ENCODE measurements at places on chromosomes 1 and 21. TPM values are rescaled to one million over a fixed set of nuclear protein-coding genes. Genes with fewer than 3 reads are reported as not detected.

Gene FCRL6
- not detected for total RNA-seq

DNA sequence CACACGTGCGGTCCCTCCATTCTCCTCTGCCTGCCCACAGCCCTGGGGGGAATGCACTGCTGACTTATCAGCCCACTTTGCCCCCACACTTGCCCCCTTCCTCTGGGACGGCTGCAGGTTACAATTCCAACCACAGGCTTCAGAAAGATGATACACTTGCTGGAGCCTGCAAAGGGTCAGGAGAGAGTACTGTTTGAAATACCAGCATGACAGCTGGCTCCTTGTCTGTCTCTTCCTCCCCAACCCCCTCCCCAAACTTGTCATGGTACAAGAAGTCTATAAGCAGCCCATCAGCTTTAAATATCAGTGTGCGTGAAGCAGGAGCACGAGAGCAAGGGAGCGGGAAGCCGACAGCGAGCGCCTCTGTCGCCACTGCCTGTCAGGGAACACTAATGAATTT, 62.4 kb downstream of the ERI3 start:
- DNase-seq = no peak

Gene JMJD4
- 13.4 TPM for total RNA-seq

DNA sequence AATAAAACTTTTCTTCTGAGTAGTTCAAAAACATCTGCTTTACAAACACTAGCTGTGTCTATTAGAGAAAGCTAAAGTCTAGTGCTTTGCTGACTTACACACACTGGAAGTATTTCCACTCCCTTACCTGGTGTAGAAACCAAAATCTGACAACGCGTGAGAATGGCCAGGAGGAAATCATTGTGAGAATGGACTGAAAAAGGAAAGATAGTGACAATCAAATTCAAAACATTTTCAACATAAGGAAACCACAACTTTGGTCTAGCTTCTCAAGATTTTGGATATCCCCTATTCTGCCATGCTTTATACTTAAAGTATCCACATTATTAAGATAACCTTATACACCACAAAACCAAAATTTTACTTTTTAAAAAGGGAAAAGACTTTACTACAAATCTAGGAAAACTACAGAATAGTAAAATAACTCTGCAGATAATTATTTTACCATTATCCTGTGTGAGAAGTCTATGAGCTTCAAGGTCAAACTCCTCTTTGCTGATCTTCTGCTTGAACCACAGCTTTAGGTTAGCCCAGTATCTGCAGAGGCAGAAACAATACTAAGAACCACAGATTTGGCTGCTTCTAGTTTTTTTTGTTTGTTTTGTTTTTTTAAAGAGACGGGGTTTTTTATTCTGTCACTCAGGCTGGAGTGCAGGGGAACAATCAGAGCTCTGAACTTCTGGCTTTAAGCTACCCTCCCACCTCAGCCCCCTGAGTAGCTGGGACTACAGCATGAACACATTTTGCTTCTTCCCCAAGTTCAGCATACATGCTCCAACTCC, 6.6 kb downstream of the TADA1 start:
- DNase-seq = no peak

Gene PNRC2
- 113 TPM for total RNA-seq

DNA sequence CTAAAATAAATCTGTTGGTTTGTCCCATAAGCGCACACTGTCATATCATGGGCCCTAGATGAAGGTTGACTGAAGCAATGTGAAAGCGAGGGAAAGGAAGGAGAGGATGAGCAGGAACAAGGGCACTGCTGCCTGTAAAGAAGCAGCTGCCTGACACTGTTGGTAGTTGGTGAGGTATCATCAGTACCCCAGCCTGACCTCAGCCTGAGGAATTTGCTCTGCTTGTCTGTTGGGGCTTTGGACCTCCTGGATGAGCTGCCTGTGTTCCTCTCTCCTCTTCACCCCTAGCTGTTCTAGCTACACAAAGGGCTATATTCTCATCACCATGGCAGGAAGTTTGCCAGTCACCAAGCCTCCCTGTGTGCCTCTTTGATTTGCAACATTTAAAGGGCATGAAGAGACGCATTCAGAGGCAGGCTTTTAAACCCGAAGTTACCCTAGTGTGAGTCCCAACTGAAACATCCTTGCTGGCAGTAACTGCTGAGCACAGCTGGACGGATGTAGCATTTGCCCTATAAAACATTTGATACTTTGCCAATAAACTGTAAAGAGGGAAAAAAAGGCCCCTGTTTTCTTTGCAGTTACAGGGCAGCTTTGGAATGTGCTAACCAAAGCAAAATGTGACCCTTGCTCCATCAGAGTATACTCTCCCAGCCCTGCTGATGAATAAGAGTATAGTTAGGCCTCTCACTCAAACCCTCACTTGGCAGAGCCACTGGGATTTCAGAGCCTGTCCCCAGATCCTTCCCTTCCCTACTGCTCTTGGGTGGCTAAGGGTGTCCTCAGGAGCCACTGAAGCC, 22.2 kb upstream of the SPATA6 start:
- no peak for DNase-seq

Gene TOR1AIP1
- 31.0 TPM for total RNA-seq

DNA sequence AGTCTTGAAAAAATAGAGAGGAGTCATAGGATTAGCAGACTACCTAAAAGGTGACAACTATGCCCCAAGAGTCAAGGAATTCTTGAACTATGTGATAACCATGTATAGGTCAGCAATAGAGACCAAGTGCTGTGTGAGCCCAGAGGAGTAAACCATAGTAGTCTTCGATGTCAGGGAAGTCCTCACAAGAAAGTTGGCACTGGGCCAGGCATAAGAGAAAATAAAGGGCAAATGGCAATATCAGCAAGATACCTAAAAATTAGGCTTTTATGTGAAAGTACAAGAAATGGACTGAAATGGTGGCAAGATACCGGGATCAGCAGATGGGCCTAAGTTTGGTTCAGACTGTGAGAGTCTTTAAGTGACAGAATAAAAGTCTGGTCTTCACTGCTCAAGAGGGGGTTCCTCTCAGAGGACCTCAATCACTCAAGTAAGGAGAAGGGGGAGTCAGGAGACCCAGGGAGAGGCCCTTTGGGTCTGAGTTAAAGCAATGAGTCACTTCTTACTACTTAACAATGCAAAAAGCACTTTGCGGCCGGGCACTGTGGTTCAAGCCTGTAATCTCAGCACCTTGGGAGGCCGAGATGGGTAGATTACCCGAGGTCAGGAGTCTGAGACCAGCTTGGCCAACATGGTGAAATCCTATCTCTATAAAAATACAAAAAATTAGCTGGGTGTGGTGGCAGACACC, 95.0 kb downstream of the TEX35 start:
- no peak for DNase-seq

Gene HPCA
- total RNA-seq = not detected

DNA sequence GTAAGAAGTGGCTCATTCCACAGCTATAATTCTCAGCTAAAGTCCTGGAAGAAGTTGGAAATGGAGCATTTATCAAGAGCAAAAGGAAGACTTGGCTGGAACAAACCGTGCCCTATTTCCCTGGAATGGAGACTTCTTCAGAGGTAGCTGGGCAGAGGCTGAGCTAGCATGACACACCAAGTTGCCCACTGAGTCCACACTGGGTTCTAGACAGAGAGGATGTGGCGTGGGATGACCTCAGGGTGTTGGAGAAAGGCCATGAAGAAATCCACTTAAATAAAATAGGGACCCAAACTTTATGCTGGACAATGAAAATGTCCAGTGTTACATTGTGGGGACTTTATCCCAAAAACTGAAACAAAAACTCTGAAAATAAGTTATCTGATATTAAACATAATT, 116.2 kb downstream of the KCNJ6 start:
- no peak for DNase-seq

GRCh38 chr1:97824624-97825023, 96.2 kb downstream of the DPYD start:
- DNase-seq = no peak

DNA sequence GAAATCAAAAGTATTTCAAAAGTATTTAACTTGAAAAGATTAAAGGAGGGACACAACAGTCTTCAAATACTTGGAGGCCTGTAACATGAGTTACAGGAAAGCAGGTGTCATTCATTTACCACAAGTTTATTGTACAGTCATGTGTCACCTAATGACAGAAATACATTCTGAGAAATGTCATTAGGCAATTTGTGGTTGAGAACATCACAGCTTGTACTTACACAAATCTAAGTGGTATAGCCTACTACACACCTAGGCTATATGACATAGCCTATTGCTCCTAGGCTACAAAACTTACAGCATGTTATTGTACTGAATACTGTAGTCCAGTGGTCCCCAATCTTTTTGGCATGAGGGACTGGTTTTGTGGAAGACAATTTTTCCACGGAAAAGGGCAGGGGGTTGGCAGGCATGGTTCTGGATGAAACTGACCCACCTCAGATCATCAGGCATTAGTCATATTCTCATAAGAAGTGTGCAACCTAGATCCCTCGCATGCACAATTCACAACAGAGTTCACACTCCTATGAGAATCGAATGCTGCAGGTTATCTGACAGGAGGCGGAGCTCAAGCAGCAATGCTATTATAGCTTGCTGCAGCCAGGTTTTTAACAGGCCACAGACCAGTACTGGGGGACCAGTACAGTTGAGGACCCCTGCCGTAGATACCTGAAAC, 25.0 kb upstream of the PHTF1 start:
- DNase-seq = no peak

- DNase-seq = peak; percentile 62
Observed at GRCh38 chr1:31714442-31715086, 10.7 kb upstream of the COL16A1 start.

- no peak for DNase-seq
Observed at GRCh38 chr1:235018161-235018560, 110.5 kb downstream of the TOMM20 start.

GRCh38 chr1:198678901-198679329, 40.1 kb downstream of the PTPRC start:
- no peak for DNase-seq

Gene UBE2U
- not detected for total RNA-seq

DNA sequence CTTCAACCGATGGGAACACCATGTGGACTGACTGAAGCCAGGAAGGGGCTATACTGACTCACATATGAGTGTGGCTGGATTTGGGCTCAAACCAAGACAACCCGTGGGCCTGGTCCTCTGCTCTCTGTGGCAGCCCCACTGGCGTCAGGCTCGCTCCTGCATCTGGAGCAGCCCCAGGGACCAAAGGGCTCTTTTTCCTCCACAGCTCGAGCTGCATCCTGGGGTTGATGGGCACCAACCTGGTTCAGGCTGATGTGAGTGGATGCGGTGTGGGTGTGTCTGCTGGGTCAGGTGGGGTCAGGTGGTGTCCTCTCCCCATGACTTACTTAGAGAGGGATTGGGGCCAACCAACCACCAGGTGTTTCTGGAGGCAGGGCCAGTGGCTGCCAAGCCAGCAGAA, 303.0 kb upstream of the AJAP1 start:
- DNase-seq = no peak

Gene ZNF670
- 9.7 TPM for total RNA-seq

Gene KTI12
- 8.4 TPM for total RNA-seq

Gene LIN28A
- total RNA-seq = 107 TPM

Gene EXO5
- total RNA-seq = 14.8 TPM

Gene SH3BGRL3
- 226 TPM for total RNA-seq

DNA sequence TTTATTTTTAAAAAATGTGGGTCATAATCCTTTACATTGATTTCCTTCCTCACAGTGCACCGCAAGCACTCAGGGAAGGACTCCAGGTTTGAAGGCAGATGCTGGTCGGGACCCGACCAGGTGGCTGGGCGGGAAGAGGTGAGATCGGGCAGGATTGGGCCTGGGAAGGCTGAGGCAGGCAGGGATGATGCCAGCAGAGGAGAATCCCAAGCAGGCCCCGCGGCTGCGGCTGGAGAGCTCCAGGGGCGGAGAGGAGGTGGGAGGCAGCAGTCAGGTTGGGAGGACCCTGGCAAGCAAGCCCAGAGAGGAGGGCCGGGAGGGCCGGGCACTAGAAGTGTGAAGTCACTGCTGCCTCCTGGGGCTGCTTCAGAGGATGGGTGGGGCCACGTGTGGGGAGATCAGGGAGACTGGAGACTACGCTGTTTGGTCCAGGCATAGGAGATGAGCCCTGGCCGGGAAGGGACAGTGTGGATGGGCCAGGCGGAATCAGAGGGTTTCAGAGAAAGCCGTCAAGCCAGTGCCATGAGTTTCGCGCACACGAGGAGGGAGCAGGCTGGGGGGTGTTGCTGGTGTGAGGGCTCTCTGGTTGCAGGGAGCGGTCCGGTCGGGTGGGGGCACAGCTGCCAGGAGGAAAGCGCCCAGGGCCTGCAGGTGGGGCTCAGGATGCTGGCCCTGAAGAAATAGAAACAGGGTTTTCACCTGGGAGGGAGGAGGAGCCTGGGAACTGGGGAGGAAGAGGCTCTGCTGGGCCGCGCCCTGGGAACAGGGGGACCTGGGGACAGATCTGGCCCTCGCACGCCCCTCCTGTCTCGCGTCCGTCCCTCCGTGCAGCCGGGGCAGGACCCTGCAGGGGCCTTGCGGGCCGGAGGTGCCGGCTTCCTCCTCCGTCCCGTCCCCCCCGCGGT, 888 bp upstream of the COL18A1 start:
- peak; percentile 31 for DNase-seq

GRCh38 chr21:44739316-44739715, 27.9 kb upstream of the TSPEAR start:
- no peak for DNase-seq

Gene TBX19
- total RNA-seq = 1.1 TPM

DNA sequence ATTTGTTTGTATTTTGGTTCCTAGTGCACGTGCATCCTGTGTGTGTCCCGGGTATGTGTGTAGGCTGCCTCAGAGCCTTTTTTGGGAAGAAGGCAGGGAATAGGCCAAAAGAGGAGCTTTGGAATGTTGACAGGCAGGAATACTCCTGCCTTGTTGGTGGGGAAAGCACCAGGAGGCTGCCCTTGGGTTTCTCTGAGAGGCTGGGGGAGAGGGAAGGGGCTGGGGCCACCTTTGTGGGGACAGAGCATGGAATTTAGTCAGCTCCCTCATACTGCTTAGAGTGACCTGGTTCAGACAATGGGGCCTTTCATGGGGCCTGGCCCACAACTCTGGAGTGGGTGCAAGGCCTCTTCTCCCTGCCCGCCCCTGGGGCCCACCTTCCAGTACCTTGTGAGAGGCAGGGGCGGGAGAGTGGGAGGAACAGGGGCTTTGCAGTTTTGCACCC, 31.3 kb downstream of the ACOT11 start:
- no peak for DNase-seq

Gene KPRP
- total RNA-seq = not detected

Gene LRRC38
- total RNA-seq = not detected

- DNase-seq = no peak
Observed at GRCh38 chr1:22761101-22761500, 50.5 kb downstream of the EPHB2 start.

DNA sequence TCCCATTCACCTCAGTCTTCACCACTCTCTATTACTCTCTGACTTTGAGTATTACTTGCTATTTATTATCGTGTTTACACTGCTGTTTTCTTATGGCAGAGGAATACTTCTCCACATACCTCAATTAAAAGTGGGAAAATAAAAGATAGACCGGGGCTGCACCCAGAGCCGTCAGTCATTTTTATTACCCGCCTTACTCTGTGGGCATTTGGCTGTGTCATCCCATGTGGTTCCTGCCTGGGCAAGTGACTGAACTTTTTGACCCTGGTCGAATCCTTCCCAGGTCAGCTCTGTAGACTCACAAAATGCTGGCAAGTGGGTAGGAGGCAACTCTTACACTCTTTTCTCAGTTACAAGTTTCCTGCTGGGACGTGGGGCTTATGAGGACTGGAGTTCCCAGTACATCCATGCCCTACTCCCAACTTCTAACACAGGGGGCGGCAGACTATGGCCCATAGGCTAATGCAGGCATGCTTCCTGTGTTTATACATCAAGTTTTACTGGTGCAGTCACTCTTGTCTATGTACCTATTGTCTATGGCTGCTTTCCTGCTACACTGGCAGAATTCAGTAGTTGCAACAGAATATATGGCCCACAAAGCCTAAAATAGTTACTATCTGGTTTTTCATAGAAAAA, 69.5 kb upstream of the KCND3 start:
- peak; percentile 17 for DNase-seq

Gene PLCH2
- not detected for total RNA-seq

Gene PIK3C2B
- 256 TPM for total RNA-seq
